Activated CD4-positive, CD25-positive, alpha-beta regulatory T cell (primary cell): ENCODE measurements at places on chromosomes 6 and 20.

DNA sequence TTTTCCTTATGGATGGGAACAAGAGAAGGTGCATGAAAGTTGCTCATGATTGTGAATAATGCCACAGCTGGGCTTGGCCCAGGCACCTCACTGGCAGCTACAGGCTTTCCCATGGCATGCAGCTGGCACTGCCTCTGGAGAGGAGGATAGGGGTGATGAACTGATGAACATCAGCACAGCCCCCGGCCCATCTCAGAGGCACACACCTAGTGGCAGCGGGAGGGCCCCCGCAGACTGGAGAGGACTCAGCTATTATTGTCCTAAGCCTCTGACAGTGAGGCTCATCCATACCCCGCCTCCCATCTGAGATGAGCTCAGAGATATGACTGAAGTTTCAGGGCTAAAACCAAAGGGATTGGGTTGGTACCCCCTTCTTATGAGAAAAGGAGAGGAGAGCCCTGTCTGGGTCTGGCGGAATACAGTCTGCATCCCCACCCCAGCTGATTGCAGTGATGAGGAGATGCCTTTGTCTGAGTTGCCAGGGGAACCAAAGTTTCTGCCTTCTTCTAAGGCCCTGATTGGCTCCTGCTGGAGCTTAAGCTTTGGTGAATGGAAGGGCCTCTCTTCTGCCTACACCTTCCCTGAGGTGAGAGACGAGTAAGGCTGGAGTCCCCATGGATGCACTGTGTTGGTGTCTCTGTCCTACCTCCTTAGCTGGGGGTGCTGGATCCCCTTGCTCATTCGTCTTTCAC is 27.6 kb upstream of the EPB41L1 start:
- DNase-seq: no peak

GRCh38 chr20:39019805-39020325 is 57.7 kb downstream of the DHX35 start:
- no peak for DNase-seq

DNA sequence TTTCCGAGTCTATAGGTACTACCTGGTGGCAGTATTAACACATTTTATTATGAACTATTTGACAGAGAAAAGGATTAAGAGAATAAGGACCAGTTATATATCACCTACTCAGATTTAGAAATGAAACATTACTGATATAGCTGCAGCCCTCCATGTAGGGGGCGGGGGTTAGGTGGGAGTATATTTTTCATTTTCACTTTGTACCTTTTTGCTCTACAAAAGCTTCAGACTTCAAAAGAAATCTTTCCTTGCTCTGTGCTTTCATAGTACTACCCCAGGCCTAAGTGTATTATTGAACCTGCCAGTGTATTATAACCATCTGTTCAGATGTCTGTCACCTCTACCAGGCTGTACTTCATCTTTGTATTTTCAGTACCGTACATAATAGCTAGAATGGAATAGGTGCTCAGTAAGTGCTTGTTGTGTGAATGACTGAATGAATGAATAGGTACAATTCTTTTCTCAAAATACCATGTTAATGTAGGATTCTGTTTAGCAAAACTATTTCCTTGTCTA is 43.0 kb downstream of the CDKAL1 start:
- no peak for DNase-seq

- DNase-seq: no peak
Measured at GRCh38 chr6:147935656-147936055, 407.0 kb upstream of the SASH1 start.

- DNase-seq: no peak
Measured at GRCh38 chr6:52573295-52573694, 3.6 kb downstream of the TRAM2 start.

GRCh38 chr20:57791178-57791962 is 81.6 kb upstream of the PMEPA1 start:
- DNase-seq: no peak

DNA sequence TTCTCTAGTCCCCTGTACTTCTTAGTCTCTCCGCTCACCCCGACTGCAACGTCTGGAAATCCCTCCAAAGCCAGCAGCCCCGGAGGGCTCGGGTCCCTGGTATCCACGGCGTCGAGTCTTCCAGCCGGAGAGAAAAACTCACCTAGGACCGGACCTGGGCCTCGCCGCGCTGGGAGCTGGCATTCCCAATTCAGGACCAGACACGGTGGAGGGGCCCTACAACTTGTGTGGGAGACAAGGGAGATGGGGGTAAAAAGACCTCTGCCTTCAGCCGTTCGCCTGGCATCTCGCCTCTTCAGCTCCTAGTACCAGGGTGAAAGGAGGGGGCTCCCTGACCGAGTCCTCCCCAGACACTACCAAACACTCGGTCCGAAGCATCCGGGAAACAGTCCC is 64.3 kb downstream of the GPX5 start:
- DNase-seq: no peak

DNA sequence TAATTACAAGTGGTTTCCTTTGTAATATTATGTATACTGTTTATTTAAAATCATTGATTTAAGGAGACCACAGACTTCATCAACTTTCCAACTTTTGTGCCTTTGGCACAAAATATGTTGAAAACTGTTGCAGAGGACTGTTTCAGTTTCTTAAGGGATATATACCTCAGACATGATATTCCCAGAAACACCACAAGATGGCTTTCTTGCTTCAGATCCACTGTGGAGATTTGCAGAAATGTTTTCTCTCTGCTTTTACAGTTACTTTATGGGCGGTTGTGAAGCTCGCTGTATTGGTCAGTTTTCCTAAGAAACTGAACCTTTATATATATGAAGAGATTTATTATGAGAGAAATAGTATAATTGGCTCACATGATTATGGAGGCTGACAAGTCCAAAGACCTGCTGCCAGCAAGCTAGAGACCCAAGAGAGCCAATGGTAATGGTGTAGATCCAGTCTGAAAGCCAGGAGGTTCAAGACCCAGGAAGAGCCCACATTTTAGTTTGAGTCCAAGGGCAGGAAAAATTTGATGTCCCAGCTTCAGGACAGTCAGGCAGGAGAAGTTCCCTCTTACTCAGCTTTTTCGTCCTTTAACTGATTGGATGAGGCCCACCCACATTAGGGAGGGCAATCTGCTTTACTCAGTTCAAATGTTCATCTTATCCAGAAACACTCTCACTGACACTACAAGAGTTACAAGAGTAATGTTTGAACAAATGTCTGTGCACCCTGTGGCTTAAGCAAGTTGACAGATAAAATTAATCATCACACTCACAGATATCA is 12.8 kb downstream of the ME1 start:
- no peak for DNase-seq

GRCh38 chr20:11972478-11972877 is 54.8 kb downstream of the BTBD3 start:
- DNase-seq: no peak

- DNase-seq: peak; percentile 37
Measured at GRCh38 chr6:32973144-32974015, 5.0 kb downstream of the BRD2 start.

DNA sequence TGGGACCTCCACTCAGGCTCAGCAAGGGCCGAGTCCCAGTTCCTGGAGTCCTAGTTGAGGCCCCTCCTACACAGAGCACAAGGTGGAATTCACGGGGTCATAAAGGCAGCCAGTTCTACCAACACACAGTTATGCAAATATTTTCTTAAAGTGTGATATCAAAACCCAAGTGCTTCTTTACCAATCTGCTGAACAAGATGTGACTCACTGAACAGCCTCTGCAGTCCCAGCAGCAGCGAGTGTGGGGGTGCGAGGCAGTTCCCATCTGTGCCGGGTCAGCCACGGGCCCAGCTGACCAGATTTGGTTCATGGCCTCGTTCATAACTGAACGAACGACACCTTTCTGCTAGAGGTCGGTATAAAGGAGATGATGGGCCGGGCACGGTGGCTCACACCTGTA is 4.5 kb upstream of the TCEA2 start:
- DNase-seq: no peak

GRCh38 chr6:33429750-33430052 is 9.8 kb downstream of the SYNGAP1 start:
- no peak for DNase-seq

- DNase-seq: no peak
Measured at GRCh38 chr6:2224847-2225382, 20.5 kb downstream of the GMDS start.

DNA sequence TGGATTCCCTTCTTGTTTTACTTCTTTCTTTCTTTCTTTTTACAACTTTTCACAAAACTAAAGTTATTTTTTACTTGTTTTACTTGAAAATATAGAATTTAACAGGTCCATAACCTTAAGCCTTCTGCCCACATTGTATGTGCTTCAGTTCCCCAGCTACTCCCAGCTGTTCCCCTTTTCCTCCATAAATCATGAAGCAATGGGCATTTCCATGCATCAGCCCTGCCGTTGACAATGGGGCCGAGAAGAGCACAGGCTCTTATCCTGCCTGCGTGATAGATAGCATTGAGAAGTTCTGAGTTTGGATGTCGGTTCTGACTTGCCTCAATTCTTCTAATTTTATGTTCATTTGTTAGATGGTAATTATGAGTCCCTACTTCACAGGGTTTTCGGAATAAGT is 583.8 kb downstream of the CDH26 start:
- no peak for DNase-seq

GRCh38 chr20:8156235-8157079 is 24.4 kb downstream of the PLCB1 start:
- no peak for DNase-seq

DNA sequence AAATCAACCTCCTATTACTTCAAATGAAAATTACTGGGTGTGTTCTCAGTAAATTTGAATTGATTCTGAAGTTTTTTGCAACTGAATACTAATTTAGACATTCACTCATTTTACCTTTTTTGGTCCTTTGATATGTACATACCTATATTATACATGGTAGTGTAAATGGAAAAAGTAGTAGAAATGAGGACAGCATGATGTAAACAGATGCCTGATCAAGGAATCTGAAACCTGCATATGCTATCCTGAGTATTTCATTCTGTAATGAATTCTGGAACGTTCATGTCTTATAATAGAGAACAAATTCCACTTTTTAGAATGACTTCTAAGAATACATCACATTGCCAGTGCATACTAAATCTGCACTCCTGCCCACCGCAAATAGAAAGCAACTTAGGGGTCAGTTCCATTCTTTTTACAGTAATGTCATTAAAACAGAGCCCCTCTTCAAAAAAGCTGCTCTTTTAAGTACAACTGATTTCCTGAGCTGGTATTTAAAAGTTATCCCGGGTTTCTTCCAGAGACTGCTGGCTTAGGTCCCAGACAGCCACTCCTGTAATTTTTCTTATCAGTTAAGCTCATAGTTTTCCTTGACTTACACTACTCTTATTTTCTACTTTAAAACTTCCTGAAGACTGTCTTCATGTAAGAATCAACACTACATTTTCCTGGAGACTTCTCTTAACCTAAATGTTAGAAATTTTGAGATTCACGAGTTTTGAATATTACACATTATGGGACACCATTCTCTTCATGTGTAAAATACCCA is 48.4 kb downstream of the MAP3K7 start:
- DNase-seq: no peak

- no peak for DNase-seq
Measured at GRCh38 chr6:30493643-30494250, 4.4 kb downstream of the HLA-E start.

GRCh38 chr6:75315978-75316377 is 31.4 kb upstream of the TMEM30A start:
- DNase-seq: no peak

DNA sequence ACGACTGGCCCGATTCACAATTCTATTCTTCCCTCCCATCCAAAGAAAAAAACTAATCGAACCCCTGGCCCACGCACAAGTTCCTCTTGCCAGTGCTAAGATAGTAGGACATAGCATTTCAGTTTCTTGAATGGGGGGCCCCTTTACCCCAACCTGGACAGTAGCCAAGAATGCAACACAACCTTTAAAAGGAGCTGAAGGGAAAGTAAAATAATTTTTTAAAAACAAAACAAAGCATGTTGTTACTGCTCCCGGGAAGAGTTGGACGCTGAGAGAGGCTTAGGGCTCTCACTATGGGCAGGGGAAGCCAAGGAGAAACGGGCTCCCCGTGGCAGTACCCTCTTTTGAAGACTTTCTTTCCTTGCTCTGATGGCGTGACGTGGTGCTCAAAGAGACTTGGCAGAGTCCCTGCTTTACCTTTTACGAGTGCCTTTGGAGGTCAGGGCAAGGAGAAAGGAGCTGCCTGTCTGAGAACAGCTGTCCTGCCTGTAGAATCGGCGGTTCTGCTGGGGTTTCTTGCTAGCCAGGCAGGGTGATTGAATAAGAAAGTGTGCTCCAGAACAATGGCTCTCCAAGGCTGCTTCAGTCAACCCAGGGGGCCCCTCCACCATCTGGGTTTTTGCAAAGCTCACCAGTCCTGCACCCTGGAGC is 5.8 kb downstream of the TFAP2C start:
- DNase-seq: no peak

- DNase-seq: no peak
Measured at GRCh38 chr20:63053432-63054102, 46.8 kb upstream of the BHLHE23 start.

DNA sequence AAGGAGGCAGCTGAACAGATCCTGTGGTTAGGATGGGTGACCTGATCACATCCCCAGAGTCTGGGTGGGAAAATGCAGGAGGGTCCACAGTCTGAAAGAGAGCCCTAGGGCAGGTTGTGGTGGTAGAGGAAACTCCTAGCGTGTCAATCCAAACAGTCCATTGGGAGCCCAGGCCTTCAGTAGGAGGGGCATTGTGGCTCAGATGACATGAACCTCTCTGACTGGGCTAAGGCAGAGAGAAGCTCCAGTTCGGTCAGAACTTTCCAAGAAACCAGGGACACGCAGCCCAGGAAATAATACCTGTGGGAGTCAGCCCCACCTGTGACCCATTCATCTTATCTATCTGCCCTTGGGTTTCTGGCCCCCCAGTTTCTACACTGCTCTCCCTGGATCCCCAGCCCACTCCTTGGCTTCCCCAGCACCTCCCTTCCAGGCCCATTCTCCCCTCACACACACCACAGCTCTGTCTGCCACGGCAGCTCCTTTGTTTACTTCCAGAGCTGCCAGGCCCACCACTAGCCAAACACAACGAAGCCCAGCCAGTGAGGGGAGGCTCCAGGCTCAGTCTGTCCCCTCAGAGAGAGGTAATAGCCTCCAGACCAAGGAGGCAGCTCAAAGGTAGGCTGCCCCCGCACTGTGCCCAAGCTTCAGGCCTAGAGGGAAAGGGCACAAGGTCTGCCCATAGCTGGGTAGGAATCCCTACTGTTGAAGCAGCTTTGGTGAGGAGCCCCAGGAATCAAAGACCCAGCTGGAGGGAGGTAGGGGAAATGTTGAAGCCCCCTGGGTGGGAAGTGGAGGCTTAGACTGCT is 6.2 kb downstream of the GDF5 start:
- DNase-seq: no peak

DNA sequence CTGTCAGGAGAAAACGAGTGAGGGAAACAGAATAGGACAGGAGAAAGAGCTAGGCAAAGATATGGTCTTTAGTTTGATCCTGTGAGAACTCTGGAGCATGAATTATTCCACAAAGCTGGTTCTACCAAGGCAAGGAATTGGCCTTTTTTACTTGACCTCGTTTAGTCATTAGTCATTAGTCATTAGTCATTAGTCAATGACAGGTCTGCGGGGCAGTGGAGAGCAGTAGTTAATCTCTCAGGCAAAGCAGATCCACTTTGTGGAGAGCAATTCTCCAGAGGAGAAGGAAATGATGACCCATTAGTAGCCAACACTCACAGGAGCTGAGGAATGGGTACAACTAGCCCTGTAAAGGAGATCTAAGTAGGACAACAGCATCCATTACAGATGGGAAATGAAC is 22.0 kb upstream of the ABCC10 start:
- no peak for DNase-seq

- no peak for DNase-seq
Measured at GRCh38 chr6:166402582-166403277, 20.0 kb upstream of the MPC1 start.

- no peak for DNase-seq
Measured at GRCh38 chr6:144753023-144753705, 468.0 kb downstream of the UTRN start.
